Non-pigmented ciliary epithelial cell (primary cell): ENCODE measurements at places on chromosomes 3 and 15.

DNA sequence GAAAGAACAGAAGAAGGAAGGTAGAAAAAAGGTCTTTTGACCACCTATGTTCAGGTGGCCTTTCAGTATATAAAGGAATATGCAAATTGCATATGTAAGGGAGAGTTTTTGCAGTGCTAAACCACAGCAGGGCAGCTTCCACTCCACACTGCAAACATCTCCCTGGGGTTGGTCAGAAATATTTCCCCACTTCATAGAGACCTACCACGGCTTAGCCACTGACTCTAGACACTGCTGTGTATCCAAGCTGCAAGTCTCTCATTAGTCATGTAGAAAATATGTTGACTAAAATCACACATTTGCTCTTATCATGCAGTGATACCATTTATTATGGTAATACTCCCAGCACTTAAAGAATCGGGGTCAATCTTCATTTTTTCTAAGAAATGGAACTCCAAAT is 214.9 kb upstream of the NR2F2 start:
- DNase-seq = peak; percentile 38

DNA sequence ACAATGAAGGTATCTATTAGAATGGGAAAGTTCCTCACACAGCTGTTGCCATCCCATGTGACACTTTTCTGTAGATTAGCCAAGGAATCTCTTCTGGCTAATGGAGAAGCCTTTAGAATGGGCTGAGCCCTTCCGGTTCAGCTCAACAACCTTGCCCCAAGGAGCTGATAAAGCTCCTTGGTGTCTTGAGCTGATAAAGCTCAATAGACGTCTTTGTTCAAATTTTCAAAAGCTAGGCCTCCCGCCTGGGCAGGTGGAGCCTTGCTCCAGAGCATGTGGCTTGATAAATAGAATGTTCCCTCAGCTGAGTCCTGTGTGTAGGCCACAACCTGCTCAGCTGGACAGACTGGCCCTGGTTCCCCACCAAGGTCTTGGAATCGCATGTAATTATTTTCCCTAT is 7.2 kb upstream of the BNIP2 start:
- no peak for DNase-seq

GRCh38 chr3:156311930-156312329 is 191.6 kb downstream of the KCNAB1 start:
- DNase-seq = no peak

GRCh38 chr3:26291840-26292239 is 330.7 kb upstream of the LRRC3B start:
- no peak for DNase-seq

- no peak for DNase-seq
Observed at GRCh38 chr3:63726656-63727055, 74.2 kb downstream of the SNTN start.

GRCh38 chr3:100333051-100333450 is 1.5 kb upstream of the NIT2 start:
- DNase-seq = no peak

- DNase-seq = peak; percentile 17
Observed at GRCh38 chr3:182843478-182843877, 50.2 kb downstream of the ATP11B start.

DNA sequence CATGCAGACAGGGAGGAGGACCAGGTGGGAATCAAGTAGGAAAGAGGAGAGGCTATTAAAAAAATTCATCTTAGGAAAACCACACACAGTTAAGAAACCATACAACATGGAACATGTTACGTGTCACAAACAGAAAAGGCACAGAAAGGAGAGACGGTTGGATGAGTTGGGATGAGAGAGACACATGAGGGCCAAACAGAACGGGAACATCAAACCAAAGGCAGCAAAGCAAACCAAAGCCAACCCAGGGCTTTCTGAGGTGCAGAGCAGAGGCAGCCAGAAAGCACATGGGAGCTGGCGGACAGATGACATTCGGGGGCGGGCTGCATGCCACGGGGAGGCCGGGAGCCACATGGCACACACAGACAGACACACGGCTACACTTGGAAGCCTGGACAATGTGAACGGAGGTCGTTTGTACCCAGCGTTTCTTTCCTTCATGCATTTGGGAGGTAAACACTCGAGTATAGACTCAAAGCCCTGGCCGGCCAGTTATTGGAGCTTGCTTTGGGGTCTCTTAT is 8.6 kb upstream of the SEC13 start:
- DNase-seq = no peak

DNA sequence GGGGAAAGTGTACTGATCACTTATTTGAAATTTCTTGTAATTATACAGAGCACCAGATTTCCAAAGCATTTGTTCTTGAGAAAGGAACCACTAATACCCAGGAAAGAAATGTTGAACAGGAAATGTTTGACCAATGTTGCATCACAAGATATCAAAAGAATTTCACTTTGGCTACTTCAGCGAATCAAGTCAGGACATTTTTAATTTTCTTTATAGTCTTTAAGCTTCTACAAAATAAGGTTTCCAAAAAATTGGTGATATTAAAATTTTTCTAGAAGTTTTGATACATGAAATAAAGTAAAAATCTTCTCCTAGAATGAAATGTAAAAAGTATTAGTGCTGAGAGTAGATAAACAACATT is 421.9 kb downstream of the MECOM start:
- DNase-seq = no peak

GRCh38 chr3:114698146-114699105 is 404.6 kb downstream of the TIGIT start:
- no peak for DNase-seq

DNA sequence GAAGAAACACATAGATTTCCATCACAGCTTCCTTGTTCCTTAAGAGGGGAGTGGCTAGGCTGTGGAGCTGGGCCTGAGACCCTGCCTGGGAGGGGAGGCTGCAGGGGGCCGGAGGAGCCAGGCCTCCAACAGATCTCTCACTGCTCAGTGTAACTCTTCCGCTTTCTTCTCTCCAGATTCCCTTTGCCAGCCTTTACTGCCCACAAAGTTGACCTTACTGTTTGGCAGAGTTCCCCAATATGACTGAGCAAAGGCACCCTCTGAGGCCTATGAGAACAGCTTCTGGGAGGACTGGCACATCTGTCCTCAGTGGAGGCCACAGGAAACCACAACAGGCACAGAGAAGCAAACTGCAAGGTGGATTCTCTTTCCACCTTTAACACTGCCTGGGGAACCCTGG is 38.1 kb downstream of the SLCO2A1 start:
- no peak for DNase-seq

- no peak for DNase-seq
Observed at GRCh38 chr3:174857301-174857700, 1.8 kb upstream of the NAALADL2 start.

DNA sequence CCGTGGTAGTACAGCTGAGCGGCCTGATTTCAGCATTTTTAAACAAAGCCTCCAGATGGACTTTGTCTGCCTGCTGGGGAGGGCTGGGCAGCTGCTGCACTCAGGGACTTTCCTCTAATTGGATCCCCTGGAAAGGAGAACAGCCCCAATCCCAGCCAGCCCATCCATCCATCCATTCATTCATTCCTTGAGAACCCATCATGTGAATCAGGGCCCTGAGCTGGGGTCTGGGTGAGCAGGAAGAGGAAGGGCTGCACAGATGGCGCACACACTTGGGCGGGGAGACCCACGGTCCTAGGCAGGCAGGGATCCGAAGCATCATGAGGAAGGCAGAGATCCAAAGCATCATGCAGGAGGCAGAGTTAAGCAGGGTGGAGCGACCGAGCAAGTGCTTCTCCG is 45.7 kb downstream of the TPRA1 start:
- no peak for DNase-seq

GRCh38 chr15:42286445-42287029 is 13.3 kb upstream of the TMEM87A start:
- DNase-seq = no peak

DNA sequence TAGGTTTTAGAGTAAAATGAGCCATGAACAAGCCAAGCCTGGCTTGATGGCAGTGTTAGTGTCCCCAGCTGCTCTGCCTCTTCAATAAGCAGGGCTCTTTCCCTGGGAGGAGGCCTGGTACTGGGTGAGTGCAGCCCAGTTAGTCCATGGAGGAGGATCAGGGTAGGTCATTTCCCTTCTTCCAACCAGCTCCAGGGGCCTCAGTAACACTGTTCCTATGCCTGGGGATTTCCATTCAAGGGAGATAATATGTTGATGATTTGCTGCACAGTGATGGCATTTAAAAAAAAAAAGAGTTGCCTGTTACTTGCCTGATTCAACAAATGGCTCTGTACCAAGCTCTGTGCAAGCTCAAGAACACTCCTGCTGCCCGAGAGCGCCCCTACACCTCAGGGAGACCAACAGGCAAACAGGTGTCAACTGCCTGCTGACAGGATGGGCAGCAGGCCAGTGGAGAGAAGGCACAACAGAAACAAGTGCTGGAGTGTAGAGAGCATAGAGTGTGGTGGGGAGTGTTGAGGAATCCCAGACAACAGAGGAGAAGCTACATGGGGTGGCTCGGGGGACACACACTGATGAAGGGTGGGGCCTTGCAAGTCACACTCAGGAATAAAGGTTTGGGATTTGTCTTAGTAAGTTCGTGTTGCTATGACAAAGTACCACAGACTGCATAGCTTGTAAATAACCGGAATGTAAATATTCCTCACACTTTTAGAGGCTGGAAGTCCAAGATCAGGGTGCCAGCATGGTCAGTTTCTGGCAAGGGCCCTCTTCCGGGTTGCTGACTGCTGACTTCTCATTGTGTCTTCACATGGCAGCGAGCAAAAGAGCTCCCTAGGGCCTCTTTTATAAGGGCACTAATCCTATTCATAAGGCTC is 78.6 kb upstream of the PXYLP1 start:
- DNase-seq = no peak

GRCh38 chr3:148727231-148727630 is 29.5 kb downstream of the AGTR1 start:
- DNase-seq = no peak

DNA sequence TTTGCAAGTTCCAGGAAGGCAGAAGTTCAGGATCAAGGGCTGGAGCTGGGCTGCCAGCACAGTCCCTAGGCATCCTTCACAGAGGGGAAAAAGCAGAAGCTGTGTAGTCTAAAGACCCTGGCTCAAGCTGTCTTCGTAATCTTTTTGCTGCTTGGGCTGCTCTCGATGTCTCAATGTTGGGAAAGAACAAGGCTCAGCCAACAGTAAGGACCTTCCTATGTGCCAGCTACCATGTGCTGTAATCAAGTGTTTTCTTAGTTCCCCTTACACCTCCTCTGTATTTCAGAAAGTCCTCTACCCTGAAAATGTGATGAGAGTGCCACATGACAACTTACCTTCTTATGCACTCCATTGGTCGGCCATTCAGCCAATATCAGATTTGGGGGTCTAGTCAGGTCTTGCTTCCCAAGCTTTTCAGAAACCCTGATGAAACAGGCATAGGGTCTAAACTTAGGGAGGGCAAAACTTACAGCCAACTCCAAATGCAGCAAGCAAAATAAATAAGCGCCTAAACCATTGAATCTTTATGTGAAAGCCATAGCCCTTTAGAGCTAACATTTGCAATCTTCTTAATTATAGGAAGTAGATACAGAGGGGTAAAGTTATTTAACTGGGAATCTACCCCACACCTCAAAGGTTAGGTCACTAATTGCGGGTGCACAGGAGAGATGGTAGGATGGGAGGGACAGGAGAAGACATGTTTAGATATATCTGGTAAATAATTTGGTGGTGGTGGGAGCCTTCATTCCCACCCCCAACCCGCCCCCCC is 1.2 kb upstream of the EDEM1 start:
- DNase-seq = no peak

GRCh38 chr15:81194723-81195122 is 2.0 kb upstream of the IL16 start:
- no peak for DNase-seq

DNA sequence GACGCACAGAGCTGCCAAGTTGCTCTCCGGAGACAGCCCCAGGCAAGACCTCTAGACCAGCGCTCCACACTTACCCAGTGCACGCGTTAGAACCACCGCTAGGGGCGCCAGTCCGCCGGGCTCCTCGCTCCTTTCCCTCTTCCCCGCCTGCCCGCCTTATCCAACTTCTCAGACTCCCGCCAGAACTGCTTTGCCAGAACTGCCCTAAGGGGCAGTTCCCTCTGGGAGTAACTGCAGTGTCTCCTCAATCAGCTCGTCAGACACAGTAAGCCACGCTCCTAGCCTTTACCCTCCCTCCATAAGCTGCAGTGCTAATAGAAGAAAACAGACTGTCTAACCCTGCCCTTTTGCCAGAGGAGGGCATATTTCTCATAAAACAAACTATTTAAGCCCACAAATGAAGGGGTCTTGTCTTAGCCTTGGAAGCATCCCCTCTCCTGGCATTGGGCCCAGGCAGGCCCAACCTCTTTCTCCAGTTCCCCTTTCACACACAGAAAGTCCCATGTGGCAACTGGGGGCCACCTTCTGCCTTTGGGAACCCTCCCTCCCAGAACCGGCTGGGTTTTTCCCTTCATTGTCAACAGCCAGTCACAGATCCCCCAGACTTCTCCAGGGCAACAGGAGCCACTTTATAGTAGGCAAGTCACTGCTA is 3.7 kb downstream of the BMF start:
- DNase-seq = no peak

DNA sequence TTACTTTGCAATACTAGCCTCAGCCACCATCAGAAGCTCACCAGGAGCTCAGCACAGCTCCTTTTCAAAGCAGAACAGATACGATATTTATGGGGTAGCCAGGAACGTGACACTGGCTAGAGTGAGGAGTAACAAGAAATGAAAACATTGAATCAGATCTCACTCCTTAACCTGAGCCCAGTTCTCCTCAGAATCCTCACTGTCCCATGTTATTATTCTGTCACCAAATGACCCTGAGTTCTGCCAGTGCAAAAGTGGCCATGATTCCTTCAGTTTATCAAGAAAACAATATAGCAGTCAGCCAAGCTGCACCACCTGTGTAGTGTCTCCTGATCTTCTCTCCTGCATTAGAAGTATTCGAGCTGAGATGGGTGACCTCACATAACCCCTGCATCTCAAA is 956.7 kb downstream of the TUSC7 start:
- no peak for DNase-seq

GRCh38 chr15:49620199-49620598 is 419 bp downstream of the FAM227B start:
- no peak for DNase-seq

DNA sequence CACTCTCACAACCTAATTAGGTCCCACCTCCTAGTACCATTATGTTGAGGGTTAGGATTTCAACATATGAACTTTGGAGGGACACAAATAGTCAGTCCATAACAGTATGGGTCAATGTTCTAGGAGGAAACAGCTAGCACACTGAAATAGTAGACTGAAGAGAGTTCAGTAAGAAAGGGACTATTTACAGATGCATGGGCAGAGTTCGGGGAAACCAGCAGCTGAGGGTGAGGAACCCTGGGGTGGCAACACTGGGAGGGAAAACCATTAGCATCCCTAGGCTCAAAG is 78.0 kb upstream of the PXYLP1 start:
- no peak for DNase-seq

GRCh38 chr3:123126031-123126430 is 59.2 kb downstream of the PDIA5 start:
- DNase-seq = no peak
